ENCODE measurements at places on chromosomes 3 and 15.

GRCh38 chr3:146092230-146092629, 68.8 kb downstream of the PLOD2 start:
- H3K4me1 ChIP-seq: no peaks in the 10 kb centered on the region
- H3K36me3 ChIP-seq: no peaks in the 10 kb centered on the region
- H3K4me3 ChIP-seq: no peak overlapping the region
- no peak overlapping the region for H3K27ac ChIP-seq
- no peaks in the 10 kb centered on the region for H3K27me3 ChIP-seq

GRCh38 chr15:95874637-95875036, 455.9 kb upstream of the NR2F2 start:
- no peak overlapping the region for H3K4me3 ChIP-seq
- H3K27ac ChIP-seq: no peak overlapping the region
- no peaks in the 10 kb centered on the region for H3K27me3 ChIP-seq

DNA sequence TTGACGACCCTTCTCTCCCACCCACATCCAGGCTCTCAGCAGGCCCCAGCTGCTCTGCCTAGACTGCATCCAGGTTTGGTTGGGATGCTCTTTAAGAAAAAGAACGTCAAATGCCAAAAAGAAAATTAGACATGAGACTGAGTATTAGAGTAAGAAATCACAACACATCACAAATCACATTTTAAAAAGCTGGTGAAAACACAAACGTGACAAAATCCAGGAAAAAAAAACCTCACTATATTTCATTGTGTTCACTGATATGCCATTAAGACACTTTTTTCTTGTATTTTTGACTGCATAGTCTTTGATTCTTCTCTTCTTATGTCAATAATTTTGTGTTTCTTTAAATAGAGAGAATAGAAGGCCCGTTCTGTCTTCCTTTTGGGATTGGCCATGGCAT, 243.7 kb downstream of the TLE3 start:
- no peak for DNase-seq
- no peak overlapping the region for H3K27ac ChIP-seq
- H3K36me3 ChIP-seq: no peaks in the 10 kb centered on the region
- no peaks in the 10 kb centered on the region for H3K4me1 ChIP-seq
- no peaks in the 10 kb centered on the region for H3K27me3 ChIP-seq

DNA sequence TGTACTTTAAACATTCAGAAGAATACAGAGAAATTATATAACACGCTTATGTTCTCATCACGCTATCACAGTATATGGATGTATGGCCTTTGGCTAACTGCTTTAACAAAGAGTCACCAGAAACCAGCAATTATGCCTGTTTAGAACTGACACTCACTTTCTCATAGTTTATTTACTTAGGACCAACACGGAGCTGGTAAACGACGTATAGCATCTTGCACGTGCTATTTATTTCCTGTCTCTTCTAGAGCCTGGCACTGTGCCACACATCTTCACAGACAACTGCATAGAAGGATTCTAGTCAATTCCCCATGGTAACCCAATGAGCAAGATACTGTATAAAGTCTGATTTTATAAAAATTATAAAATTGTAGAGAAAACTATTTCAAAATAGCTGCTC, 43.6 kb downstream of the TBC1D2B start:
- H3K4me3 ChIP-seq: no peak overlapping the region
- peaks cover 4% of the 10 kb centered on the region for H3K36me3 ChIP-seq
- peaks cover 20% of the 10 kb centered on the region for H3K4me1 ChIP-seq
- no peaks in the 10 kb centered on the region for H3K27me3 ChIP-seq
- DNase-seq: no peak
